ENCODE measurements at places on chromosomes 5 and 9.

DNA sequence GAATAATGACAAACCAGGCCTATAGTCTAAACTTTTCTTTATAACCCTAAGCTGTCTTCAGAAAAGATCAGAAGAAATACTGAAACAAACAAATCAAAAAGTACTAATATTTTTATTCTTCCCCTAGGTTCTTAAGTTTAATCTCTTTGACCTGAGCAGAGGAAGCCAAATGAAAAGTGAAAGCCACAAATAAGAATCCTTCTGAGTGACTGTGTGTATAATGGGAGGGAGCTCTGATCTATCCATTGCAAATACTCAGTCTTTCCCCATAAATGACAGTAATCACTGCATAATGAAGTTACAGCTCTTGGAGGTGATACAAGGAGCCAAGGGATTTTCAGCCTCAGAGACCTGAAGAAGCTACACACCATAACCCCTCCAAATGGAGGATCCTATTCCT is 126.9 kb upstream of the ATP10B start:
- no peak for DNase-seq

GRCh38 chr9:129776938-129777768 is 24.3 kb upstream of the PTGES start:
- DNase-seq: peak; percentile 68

DNA sequence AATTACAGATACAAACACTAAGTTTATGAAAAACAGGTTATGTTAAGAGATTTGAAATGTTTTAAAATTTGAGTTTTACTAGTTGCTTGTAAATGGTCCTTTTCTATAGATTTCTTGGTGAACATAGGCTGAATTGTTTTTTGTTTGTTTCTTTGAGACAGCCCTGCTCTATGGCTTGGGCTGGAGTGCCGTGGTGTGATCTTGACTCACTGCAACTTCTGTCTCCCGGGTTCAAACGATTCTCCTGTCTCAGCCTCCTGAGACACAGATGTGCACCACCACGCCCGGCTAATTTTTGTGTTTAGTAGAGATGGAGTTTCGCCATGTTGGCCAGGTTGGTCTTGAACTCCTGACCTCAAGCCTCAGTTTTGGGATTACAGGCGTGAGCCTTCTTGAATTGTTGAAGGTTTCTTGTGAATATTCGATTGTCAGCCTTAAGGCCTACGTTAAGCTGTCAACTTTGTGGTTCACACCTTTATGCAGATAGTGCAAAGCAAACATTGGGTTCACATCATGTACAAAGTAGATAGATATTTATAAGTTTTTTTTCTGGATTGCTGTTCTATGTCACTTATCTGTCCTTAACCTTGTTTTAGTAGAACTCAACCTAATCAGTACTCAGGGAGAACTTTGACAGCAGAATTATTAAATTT is 26.2 kb downstream of the UHRF2 start:
- no peak for DNase-seq

- peak; percentile 26 for DNase-seq
Observed at GRCh38 chr9:112750016-112750763, at the start of gene SNX30. Gene SNX30, plus strand, starts transcription at chr9:112750760. Its CDS starts 242 bp downstream, at chr9:112751002.

- DNase-seq: no peak
Observed at GRCh38 chr5:108222011-108222410, 159.9 kb downstream of the FBXL17 start.

- DNase-seq: no peak
Observed at GRCh38 chr9:127732444-127732843, 2.6 kb downstream of the TOR2A start.

DNA sequence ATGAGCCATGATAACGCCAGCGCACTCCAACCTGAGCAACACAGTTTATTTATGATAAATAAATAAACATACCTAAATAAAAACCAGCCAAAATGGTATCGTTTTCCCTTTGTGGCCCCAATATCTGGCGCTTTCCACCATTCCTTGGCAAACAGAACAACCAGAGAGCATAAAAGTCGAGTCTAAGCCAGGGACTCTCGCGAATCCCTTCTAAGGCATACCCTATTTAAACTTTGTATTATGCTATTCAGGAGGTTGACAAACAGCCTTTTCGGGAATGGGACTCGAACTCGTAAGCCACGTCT is 386 bp upstream of the MATR3 start:
- DNase-seq: no peak

DNA sequence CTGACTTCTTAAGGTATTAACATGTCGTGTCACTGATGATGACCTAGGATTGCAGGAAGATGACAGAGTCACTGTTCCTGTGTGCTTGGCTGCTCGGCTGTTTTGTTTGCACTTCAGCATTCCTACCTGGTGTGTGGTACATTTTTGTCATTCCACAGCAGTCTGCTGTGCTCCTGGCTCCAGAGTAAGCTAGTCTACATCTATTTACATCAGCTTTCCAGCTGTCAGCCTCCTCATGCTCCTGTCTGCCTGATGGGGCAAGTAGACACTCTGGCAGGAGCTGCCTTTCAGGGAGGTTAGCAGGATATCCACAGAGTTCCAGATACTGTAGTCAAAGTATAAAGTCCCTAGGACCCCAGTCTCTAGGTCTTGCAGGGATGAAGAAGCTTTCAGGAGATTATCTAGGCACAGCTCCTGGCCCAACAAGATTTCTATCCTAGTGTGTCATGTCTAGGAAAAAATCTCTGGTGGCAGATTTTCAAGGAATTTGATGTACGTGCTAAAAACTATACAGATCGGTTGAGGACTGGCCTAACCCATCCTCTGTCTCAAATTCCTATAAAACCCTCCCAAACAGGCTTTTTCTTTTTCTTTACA is 28.4 kb downstream of the RUSC2 start:
- DNase-seq: no peak

DNA sequence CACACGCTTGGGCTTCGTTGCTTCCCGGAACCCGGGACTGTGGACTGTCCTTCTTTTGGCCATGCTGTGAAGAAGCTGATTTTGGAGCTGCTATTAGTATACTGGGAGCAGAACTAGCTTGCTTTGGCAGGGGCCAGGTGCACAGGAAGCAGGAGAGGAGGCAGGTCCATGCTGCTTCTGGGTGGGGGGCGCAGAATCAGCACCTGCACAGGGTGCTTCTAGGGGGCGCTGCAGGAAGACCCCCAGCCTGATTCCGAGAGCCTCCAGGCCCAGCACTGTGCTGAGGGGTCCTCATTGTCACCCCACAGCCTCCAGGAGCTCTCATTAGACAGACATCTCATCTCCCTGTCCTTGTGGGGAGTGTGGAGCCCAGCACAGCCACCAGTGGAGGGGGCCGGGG is 252.6 kb upstream of the IRX4 start:
- no peak for DNase-seq

GRCh38 chr5:167050568-167051401 is 1240.7 kb upstream of the WWC1 start:
- peak; percentile 17 for DNase-seq

Measured in GOT3 (cell line).